CD4-positive, alpha-beta T cell treated with Interleukin-21 for 1 hour (primary cell): ENCODE measurements at places on chromosomes 12 and 14.

DNA sequence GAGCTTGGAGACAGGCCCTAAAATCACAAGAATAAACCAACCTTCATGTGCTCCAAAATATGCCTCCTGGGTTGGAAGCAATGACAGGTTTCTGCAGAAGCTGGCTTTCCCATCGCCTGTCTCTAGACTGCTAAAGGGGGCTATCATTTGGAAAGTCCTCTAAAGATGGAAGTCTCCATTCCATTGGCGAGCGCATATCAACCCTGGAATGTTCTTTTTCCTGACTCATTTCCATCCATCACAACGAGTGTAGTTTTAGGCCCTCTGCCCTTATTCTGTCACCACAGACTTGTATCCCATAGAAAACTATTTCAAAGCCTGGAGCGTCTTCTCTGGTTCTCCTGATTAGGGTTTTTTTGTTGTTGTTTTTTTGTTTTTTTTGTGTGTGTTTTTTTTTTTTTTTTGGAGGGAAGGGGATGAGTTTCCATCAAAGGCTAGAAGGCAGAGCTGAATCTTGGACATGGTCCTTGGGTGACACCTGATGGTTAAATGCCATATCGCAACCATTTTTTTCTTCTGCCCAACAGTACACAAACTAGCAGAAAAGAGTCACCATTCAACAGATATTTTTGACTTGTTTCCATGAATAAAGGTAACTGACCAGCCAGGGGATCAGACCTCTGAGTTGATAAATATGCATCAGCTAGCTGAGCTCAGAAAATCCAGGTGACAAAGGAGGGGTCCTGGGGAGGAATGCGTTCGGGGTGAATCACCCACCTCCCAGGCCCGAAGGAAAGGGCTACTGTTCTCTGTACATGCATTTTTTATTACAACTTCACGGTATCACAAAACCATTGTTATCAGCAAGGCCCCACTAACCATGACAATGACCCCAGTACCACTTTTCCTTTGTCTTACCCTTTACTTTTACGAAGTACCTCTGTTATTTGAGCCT lies 40.5 kb downstream of the KCNA5 start:
- DNase-seq = peak; percentile 22

DNA sequence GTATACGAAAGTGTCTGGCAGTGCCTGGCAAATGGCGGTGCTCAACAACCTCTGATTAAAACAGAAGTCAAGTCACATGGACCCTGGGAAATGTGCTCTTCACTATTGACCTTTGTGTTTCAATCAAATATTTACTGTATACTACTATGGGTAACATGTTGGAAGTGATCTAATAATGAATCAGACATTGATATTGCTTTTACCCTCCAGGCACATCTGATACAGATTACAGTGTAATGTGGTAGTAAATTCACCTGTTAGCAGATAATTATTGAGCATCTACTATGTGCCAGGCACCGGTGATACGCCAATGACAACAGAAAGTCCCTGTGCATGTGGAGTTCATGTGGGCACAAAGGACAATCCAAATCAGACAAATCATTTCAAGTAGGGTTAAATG lies 63.1 kb downstream of the STON2 start:
- no peak for DNase-seq

DNA sequence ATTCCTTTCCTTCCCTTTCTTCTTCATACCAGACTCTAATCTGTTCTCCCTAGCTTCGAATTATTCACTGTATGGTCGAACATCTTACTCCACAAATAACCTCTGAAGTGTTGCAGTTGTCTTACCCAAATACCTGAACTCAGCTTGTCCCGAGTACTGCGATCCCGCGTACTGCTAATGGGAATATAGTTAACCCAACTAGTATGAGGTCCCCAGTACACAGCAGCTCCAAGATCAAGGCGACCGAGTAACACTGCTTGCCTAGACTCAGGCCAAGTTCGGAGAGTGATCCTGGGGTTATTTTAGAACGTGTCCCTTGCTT lies 462 bp upstream of the ETNK1 start:
- DNase-seq = no peak

- no peak for DNase-seq
Measured at GRCh38 chr12:117522559-117522958, 161.1 kb upstream of the NOS1 start.

DNA sequence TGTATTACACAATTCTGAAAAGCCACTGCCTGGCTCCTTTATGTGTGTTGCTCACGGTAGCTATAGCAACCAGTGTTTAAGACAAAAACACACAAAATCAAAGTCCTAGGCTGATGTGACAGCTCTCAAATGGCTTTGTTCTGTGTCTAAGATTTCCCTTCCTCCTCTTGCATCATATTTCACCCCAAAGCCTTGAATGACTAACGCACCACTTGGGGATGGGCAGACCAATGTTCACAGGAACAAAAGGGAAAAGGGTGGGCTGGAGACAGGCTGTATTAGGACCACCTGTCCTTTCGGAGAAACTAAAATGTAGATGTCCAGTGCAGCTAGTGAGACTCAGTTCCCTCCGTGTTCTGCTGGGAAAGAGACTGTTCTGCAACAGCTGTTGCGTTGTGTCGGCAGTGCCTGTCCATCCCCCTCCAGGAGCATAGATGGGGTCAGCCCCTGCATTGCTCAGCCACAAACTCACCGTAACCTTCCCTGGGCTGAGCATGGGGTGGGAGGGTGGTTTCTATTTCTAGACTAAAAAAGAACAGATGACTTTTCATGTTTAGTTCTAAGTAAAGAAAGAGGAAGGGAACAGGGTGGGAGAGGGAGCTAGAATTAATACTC lies 26.8 kb upstream of the DAAM1 start:
- peak; percentile 13 for DNase-seq

DNA sequence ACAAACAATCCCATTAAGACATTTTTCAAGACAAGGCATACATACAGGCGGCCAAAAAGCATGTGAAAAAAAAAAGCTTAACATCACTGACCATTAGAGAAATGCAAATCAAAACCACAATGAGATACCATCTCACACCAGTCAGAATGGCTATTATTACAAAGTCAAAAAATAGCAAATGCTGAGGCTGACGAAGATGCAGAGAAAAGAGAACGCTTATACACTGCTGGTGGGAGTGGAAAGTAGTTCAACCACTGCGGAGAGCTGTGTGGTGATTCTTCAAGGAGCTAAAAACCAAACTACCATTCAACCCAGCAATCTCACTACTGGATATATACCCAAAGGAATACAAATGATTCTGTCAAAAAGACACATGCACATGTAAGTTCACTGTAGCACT lies 216.7 kb downstream of the FOXG1 start:
- no peak for DNase-seq

DNA sequence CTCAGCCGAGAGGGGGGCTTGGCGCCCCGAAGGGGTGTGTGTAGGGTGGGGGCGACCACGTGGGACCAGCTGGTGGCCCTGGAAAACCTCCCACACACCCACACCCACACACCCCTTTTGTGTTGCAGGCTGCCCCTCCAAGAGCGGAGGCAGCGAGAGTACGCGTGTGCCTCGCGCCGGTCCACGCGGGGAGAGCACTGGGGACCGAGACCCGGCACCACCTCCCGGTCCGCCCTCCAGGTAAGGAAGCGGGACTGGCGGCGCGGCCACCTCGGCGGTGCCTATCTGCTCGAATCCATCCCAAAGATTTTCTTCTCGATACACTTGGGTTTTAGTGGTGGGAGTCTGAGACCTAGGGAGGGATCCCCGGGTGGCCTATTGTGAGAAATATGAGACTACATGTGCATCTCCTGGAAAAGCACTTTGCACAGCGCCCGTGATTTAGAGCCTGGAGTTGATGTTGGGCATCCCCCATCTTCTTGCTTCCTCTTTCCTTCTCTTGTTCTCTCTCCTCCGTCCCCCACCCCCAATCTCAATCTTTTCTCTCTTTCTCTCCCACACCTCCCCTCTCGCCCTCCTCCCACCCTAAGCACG lies 393 bp downstream of the SYT1 start:
- no peak for DNase-seq

GRCh38 chr12:64992641-64993040 lies 128.5 kb downstream of the WIF1 start:
- DNase-seq = no peak

DNA sequence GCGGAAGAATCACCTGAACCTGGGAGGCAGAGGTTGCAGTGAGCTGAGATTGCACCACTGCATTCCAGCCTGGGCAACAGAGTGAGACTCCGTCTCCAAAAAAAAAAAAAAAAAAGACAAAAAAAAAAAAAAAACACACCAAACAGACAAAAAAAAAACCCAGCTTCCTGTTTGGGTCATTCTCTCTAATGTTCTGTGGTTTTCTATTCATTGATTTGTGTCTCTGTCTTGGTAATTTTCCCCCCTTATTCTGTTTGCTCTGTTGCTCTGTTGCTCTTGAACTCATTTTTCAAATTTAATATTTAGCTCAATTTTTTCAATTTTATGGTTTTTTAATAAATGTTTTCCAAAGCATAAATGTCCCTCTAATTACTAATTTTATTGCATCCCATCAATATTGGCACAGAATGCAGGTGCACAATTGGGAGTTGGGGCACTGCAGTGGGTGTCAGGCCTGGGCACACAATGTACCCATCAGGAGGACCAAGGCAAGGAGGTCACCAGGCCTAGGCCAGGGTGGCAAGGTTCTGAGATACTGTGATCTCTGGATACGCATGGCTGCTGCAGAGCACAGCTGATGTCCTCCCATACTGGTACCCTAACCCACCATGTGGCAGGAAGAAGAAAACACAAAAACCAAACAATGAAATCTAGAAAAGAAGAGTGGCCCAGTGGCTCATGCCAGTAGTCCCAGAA lies 8.0 kb upstream of the GNPTAB start:
- DNase-seq = peak; percentile 28

DNA sequence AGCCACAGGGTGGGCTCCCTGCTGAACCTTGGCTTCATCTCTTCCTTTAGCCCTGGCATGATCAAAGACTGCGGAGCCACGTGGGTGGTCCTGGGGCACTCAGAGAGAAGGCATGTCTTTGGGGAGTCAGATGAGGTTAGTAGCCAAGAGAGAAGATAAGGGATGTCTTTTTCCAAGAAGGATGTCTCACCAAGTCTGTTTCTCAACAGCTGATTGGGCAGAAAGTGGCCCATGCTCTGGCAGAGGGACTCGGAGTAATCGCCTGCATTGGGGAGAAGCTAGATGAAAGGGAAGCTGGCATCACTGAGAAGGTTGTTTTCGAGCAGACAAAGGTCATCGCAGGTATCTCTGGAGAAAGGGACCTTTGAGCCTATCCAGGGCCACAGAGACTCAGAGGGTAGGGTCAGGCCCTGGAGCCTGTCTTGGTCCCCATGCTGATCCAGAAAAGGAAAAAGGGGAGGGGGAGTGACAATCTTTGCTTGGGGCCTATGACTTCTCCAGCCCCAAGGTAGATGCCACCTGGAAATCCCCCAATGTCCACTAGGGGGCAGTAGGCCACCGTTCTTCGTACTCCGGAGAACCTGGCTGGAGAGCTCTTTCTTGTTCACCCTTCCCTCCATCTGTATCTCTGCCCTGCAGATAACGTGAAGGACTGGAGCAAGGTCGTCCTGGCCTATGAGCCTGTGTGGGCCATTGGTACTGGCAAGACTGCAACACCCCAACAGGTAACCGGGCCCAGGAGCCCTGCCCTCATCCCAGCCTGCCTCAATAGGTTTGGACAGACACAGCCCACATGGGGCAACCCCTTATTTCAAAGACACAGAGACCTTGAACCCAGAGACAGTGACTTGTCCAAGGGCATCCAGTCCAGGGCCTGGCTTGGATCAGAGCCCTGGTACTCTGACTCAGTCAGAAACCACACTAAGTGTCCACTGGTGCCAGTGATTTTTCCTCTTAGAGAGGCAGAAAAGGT lies 2.0 kb downstream of the TPI1 start:
- DNase-seq = peak; percentile 89

- no peak for DNase-seq
Measured at GRCh38 chr12:74043343-74043742, 494.3 kb upstream of the ATXN7L3B start.

GRCh38 chr14:38873941-38874612 lies 229.0 kb downstream of the SEC23A start:
- no peak for DNase-seq

GRCh38 chr12:85695097-85695715 lies 141.0 kb downstream of the RASSF9 start:
- DNase-seq = no peak

DNA sequence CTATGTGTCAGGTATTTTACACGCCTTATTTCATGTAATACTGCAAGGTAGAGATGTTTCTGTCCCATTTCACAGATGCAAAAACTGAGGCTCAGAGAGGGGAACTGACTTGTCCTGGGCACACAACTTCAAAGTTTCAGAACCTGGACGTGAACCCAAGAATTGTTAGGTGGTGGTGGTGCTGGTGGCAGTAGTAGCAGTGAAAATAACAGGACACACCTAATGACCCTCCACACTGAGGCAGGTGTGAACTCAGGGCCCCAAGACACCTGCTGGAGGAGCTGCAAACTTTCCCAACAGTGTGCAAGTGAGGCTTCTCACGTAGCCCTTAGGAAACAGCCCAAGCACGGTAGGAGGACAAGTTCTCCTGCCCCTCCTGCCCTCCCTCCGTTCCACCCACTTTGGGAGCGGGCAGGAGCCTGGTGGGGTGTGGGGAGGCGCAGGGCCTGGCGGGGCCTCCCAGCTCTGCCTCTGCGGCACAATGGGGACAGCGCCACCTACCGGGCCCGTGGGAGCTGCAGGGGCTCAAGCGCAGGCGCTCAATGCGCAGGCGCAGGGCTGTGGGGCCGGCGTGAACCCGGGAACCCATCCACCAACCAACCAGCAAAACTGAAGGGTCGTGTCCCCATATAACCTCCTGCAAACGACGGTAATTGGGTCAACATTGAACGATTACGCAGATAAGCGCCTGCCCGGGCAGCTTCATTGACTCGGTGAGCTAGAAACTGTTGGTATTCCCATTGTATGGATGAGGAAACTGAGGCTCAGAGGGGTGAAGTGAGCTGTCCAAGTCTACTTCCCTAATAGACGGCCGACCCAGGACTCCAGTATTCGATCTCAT lies 12.0 kb upstream of the TRPV4 start:
- peak; percentile 88 for DNase-seq

- DNase-seq = no peak
Measured at GRCh38 chr12:110117956-110118685, 6.0 kb upstream of the IFT81 start.

GRCh38 chr12:130752692-130753230 lies 36.7 kb upstream of the RIMBP2 start:
- DNase-seq = no peak

- DNase-seq = no peak
Measured at GRCh38 chr12:53344487-53344823, 8.3 kb upstream of the SP7 start.
